Activated naive CD4-positive, alpha-beta T cell treated with anti-CD3 and anti-CD28 coated beads for 36 hours (primary cell): ENCODE measurements at places on chromosomes 7 and 10. TPM values are rescaled to one million over a fixed set of nuclear protein-coding genes. Genes with fewer than 3 reads are reported as not detected.

The C7orf57 gene
- 0.29 TPM for total RNA-seq

DNA sequence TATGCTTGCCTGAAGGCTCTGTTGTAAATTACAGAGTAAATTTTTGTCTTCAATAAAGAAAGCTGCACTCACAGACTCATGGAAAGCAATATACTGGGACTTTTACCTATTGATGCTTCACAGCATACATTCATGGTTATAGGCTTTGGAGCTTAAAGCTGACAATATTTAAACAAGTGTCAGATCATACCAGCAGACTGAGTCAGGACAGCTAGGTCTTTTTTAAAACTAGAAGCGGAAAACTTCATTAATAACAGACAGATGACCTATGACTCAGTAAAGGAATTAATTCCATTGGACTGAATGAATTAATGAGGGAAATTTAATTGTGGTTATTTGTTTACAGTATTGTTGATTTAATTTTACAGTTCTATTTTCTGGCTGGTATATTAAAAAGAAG is 165.8 kb upstream of the DGKB start:
- no peaks in the 10 kb centered on the region for H3K36me3 ChIP-seq
- no peak for DNase-seq
- H3K4me1 ChIP-seq, result no peaks in the 10 kb centered on the region

The MEPCE gene
- total RNA-seq, result 39.3 TPM

- no peak for DNase-seq
- H3K27me3 ChIP-seq, result no peaks in the 10 kb centered on the region
- no peak overlapping the region for H3K4me3 ChIP-seq
- H3K4me1 ChIP-seq, result no peaks in the 10 kb centered on the region
These were observed 128.6 kb downstream of the OAT start for GRCh38 chr10:124289851-124290795.

The GRM3 gene
- not detected for total RNA-seq

DNA sequence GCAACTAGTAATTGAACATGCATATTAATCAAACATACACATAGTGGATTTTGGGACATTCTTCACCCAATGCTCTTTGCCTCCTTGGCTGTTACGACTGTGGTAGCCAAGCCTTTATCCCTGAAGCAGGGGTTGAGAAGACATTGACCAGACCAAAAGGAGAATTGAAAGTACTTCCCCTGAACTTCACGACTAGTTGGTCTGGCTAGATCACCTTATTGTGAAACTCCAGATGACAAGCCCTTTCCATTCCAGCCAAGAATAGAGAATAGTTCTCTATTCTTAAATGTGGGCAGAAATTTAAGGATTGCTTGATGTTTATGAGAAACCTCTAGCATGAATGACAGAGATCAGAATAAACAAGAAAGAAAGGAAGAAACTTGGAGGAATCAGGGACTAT is 97.0 kb downstream of the LRMDA start:
- peaks cover 4% of the 10 kb centered on the region for H3K27me3 ChIP-seq
- no peaks in the 10 kb centered on the region for H3K36me3 ChIP-seq
- no peak overlapping the region for H3K4me3 ChIP-seq
- DNase-seq, result no peak

The TBC1D12 gene
- total RNA-seq, result 0.33 TPM

The VWDE gene
- 1.5 TPM for total RNA-seq

GRCh38 chr7:113504142-113504541 is 385.8 kb upstream of the SMIM30 start:
- H3K27ac ChIP-seq, result no peak overlapping the region
- no peaks in the 10 kb centered on the region for H3K27me3 ChIP-seq
- H3K36me3 ChIP-seq, result no peaks in the 10 kb centered on the region
- H3K4me1 ChIP-seq, result no peaks in the 10 kb centered on the region
- no peak overlapping the region for H3K4me3 ChIP-seq
- DNase-seq, result no peak

GRCh38 chr7:86968618-86969017 is 90.8 kb downstream of the ELAPOR2 start:
- H3K4me3 ChIP-seq, result no peak overlapping the region
- no peak for DNase-seq
- no peaks in the 10 kb centered on the region for H3K27me3 ChIP-seq
- no peak overlapping the region for H3K27ac ChIP-seq
- peaks cover 15% of the 10 kb centered on the region for H3K4me1 ChIP-seq

GRCh38 chr7:32025381-32026082 is 44.7 kb downstream of the PDE1C start:
- H3K4me1 ChIP-seq, result no peaks in the 10 kb centered on the region
- H3K27me3 ChIP-seq, result no peaks in the 10 kb centered on the region
- no peak for DNase-seq

The AGAP5 gene
- total RNA-seq, result 7.8 TPM

DNA sequence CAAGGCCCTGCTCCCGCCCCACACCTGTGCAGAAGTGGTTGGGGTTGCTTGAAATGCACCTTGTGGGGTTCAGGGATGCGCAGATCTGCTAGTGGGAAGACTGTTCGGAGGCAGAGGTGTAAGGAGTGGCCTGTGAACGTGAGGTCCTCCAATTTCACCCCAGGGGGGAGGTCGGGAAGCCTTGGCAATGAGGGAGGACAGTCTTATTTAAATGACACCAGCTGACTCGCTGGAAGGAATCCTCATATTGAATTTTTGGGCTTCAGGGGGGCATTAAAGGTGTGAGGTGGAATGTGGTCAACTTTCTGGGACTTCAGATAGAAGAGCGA is 218.8 kb upstream of the CELF2 start:
- no peak overlapping the region for H3K27ac ChIP-seq
- no peak overlapping the region for H3K4me3 ChIP-seq
- H3K36me3 ChIP-seq, result no peaks in the 10 kb centered on the region
- H3K27me3 ChIP-seq, result peaks cover 19% of the 10 kb centered on the region
